ENCODE measurements at places on chromosomes 3 and 15.

DNA sequence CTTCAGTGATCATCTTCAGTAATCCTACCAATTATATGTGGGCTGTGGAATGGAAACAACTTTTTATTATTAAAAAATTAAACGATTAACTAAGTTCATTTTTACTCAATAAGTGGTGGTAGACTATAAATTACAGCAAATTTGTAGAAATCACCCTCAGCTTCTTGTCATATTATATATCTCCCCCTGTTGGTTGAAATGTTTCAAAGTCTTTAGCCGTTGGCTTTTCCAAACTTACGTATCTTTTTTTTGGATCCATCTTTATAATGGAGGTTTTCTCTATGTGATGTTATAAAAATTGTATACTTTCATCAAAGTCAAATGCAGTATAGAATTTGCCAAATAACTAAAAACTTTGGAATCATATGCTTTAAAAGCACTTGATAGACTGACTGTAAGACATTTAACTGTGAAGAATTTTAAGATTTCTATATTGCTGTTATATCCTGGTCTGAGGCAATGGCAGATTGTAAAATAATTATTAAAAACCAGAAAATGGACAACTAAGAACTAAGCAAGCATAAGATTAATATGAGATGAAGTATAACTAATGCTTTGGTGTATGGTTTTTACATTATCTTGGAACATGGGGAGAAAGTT lies 44.7 kb downstream of the ATP11B start:
- no peak for DNase-seq

GRCh38 chr3:160170409-160171370 lies 54.5 kb upstream of the C3orf80 start:
- DNase-seq: no peak

DNA sequence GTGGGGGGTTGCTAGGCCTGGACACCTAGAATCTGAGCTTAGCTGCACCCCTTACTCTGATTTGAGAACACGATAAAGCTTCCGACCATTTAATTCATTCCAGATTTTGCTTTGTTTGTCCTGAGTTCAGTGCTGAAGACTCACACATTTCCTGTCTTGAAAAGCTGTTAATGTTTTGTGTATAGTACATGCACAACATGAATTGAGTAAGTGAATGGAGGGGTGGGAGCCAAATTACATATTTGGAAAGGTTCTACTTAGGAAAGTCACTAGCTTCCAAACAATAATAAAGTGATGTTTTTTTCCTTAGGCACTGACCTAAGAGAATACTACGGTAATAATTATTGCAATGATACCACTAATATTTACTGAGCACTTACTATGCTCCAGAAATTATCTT lies 955.2 kb upstream of the NR2F2 start:
- no peak for DNase-seq

DNA sequence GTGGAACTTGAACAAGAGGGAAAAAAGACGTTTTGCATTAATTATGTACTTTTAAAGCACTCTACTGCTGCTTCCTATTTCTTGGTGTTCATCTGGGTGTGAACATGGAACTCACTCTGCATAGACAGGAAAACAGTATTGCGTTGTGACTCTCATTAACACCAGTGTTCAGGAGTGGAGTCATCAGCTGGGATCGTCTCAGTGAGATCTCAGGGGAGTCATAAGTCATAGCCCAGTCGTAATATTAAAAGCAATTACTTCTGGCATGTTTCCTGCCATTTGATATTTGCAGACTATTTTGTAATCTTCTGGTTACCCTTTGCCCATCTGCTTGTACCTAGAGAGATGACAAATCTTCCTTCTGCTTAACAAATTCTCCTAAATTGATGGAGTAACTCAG lies 462.0 kb upstream of the ATP11B start:
- peak; percentile 80 for DNase-seq

GRCh38 chr15:98909968-98910885 lies 97.4 kb downstream of the PGPEP1L start:
- DNase-seq: no peak

DNA sequence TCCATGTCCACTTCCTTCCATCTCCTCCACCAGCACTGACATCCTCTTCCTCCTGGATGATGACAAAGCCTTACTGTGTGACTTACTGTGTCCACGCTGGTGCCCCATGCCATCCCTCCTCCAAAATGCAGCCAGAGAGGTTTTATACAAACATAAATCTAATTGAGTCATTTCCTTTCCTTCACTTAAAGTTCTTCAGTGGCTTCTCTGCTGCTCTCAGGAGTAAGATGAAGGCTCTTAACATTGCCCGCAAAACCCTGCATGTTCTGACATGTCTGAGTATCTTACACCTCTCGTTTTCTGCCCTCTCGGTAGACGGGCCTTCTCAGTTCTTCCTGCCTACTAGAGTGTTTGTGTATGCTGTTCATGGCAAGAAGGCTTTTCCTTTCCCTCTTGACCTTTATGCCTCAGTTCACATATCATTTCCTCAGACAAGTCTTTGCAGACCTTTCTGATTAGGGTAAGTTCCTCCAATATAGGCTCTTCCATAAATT lies 175.5 kb downstream of the CFAP20DC start:
- no peak for DNase-seq

DNA sequence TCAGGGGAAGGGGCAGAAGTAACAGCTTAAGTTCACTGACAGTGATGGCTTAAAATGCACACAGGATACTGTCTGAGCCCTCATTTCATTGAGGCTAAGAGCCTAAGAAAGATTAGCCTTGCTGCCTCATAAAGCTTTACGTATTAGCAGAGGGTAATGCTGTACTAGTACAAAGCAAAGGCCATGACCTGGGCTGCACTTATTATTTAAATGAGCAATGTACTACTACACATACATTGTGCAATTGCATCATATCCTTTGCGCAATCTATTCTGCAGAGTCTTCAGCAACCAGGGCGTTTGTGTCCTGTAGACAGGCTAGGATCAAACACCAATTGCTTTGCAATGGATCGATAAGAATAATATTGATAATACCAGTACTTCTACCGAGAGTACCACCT lies 221.8 kb downstream of the TPRG1 start:
- no peak for DNase-seq

- DNase-seq: no peak
These were observed 138.8 kb upstream of the HACD2 start for GRCh38 chr3:123723522-123724168.

DNA sequence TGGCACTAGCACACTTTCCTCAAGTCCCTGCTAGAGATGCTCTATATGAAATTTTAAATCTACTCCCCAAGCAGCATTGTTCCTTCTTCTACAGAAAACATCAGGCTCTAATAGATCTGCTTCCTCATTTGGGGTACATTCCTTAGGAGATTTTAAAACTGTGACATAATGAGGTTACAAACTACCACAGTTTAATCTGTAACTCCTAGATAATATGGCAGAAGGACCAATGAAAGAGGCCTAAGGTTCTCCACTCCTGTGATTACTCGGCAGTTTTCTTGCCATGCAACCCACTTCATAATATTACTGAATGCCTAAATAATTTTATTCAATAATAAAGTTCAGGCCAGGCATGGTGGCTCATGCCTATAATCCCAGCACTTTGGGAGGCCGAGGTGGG lies 16.1 kb downstream of the ZNF106 start:
- DNase-seq: no peak

GRCh38 chr3:171828902-171829770 lies 14.0 kb upstream of the TMEM212 start:
- no peak for DNase-seq

DNA sequence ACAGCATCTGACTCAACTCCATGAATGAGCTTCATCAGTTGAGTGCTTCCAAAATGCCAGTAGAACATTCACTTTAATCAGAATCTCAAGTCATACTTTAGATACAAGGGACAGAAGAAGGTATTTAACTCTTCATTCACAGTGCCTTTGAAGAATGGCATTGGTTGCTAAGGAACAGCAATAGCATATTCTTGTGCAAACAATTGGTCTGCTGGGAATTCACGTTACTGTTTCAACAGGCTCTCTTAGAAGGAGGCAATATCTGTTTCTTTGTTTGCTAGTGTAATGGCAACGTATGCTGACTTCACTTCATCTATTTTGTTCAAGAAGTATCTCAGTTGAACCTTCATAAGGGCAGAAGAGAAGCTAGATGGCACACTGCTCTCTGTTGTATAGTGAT lies 113.9 kb downstream of the TMEM108 start:
- DNase-seq: no peak

GRCh38 chr3:114253505-114253904 lies 16.1 kb upstream of the ZNF80 start:
- DNase-seq: no peak

DNA sequence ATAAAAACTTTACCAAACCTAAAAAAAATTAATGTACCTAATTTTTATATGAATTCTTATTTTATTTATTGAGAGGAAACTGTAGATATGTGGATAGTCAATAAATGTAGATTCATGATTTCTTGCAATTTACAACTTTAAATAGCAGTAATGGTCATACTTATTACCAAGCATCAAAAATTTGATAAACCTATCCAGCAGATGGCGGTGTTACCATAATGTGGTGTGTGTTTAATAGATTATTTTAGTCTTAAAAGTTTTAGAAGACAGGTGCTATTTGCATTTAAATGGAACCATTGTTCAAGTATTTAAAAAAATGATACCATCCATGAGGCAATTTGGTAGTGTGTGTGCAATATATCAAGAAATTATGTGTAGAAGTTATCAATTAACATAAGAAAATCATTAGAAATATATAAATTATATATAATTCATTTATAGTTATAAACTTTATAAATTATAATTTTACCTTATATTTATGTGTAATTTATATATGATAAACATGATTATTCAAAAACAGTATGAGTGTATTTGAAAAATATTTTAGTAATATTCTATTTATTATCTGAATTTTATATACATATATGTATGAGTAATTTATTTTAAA lies 176.0 kb upstream of the BCHE start:
- peak; percentile 36 for DNase-seq

DNA sequence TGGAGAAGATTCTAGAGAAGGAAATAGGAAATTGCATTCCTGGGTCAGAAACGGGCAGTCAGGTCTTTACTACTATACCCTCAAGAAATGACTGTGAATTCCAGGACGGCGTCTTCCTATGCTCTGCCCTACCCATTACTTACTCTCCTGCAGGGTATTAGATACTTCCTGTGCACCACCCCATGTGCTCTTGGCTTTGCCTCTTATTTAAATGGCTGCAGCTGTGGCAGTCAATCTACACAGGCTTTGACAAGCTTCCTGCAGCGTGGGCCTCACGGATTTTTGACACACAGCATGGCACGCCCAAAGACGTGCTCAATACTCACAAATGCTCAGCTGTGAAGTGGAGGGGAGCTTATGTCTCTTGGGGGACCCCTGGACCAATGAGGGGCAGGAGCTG lies 206.1 kb downstream of the SV2B start:
- no peak for DNase-seq

DNA sequence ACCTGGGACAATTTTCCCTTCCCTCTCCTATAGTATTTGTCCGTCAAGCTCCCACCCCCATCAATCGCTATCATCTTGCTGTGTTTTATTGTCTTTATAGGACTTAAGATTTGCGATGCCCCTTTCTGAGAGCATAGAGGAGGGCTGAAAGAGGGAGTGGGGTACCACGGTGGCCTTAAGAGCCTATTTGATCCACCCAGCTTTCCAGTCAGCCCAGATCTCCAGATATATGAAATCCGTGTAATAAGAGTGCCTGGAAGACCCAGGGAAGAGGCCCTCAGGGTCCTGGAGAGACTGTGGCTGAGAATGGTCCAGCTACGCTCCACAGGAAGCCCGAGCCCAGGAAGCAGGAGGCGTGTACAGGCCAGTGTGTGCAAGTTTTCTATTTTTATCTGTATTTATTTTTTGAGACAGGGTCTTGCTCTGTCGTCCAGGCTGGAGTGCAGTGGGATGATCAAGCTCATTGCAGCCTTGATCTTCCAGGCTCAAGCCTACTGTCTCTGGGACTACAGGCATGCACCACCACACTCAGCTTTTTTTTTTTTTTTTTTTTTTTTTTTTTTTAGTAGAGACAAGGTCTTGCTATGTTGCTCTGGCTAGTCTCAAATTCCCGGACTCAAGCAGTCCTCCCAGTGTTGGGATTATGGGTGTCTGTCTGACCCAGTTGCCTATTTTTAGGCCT lies 964 bp upstream of the NCKIPSD start:
- no peak for DNase-seq

GRCh38 chr3:140081887-140082286 lies 146.9 kb downstream of the CLSTN2 start:
- no peak for DNase-seq

- no peak for DNase-seq
These were observed 661.2 kb upstream of the BCHE start for GRCh38 chr3:166498446-166498845.

DNA sequence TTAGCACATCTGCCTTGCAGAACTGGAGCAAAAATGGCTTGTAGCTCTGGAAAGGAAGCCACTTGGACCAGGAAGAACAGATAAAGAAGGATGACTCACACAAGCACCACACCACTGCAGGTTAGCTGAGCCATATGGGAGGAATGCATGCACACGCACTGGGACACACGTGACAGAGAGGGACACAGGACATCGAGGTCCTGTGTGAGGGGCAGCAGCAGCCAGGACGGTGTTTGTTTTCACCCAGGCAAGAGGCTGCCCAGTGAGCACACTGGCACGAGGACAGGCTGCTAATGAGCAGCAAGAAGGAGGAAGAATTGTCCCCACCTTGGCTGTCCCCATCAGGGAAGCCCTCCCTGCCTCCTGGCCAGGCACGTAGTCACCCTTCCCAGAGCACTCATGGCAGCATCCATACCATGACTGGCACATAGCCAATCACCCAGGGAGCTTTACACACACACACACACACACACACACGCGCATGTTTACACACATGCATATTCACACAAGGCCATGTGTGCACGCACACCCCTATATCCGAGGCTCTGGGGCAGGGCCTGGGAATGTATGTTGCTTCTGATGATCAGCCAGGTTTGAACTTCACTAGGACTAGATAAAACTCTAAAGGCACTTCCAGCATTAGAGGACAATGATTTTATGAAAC lies 24.0 kb upstream of the SPTBN5 start:
- DNase-seq: no peak

DNA sequence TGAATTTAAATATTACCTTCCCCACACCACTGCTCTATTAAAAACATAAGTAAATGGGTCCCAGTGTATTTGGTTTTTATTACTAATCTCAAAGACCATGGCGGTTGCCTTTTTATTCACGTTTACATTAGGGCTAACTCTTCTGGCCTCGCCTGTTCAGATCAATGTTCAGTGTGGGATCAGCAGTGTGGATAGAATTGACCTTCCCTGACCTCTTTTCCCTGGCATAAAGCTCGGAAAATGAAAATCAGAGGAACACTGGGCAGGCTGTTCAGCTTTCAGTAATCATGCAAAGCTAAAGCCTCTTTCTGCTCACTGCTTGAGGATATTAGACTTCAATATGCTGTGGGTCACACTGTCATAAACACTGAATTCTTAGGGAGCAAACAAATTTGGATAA lies 422.6 kb upstream of the ONECUT1 start:
- DNase-seq: no peak

DNA sequence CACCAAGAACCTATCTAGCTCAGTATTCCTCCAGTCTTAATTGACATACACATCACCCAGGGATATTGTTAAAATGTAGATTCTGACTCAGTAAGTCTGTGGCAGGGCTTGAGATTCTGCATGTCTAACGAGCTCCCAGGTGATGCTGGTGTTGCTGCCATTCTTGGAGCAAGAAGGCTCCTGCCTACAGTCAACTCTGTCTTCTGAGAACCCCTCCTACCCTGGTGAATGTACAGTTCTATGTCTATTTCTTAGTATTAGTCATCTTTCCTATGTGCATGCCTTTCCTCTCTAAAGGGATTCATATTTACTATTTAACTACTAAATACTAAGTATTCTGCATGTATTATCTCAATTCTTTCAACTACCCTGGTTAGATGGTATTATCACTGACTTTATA lies 268.7 kb downstream of the EDEM1 start:
- DNase-seq: no peak

GRCh38 chr3:143786219-143787191 lies 61.8 kb downstream of the SLC9A9 start:
- no peak for DNase-seq

Data from NCI-H524 treated with DMSO at 0.1 percent for 48 hours (cell line).